ENCODE measurements at places on chromosomes 1 and 21. TPM values are rescaled to one million over a fixed set of nuclear protein-coding genes. Genes with fewer than 3 reads are reported as not detected.

ANGPTL3 gene
- not detected for total RNA-seq

LCE2A gene
- total RNA-seq: not detected

DNA sequence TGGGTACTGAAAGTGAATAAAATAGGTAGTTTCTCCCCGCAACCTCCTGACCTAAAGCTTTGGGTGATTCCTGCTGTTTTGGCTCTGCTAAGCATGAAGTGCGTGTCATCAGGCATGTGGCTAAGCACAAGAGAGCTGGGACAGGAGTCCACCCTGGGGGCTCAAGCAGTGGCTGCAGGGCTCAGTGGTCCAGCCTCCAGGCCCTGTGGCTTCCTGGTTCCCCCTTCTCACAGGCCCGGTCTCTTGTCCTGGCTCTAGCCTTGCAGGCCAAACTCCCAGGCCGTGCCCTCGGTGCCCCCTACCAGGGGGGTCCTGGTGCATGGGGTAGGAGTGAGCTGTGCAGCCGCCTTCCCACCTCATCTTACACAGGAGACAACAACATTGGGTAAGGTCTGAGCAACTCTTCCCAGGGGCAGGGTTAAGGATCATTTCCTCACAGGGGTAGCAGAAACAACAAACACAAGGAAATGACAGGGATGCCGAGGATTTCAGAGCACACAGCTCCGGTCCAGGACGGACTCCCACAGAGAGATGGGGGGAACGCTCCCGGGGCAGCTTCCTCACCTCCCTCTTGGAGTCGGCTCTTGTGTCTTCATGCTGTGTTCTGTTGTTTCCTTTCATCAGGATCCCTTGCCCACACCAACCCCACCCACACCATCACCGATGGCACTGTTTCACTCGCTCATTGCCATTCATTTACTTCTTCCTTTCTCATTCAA, 19.8 kb upstream of the SLC2A1 start:
- no peak for DNase-seq

- no peak for DNase-seq
Observed at GRCh38 chr1:29032841-29033240, 90.9 kb downstream of the TMEM200B start.
